GM12878 (cell line): ENCODE measurements at places on chromosomes 12 and 14.

- H3K4me1 ChIP-seq: peaks cover 36% of the 10 kb centered on the region
- DNase-seq: no peak
- H3K27me3 ChIP-seq: peaks cover 9% of the 10 kb centered on the region; the same call in 1 of the 2 replicates
- no peaks in the 10 kb centered on the region for H3K36me3 ChIP-seq
Measured at GRCh38 chr12:5047729-5048128, 4.0 kb downstream of the KCNA5 start.

GRCh38 chr12:51225771-51226170 is 7.9 kb upstream of the POU6F1 start:
- H3K36me3 ChIP-seq: no peaks in the 10 kb centered on the region
- no peak overlapping the region for H3K4me3 ChIP-seq
- DNase-seq: no peak
- no peaks in the 10 kb centered on the region for H3K27me3 ChIP-seq
- H3K27ac ChIP-seq: no peak overlapping the region

- no peak for DNase-seq
- H3K4me1 ChIP-seq: no peaks in the 10 kb centered on the region
- no peaks in the 10 kb centered on the region for H3K27me3 ChIP-seq
- no peak overlapping the region for H3K4me3 ChIP-seq
- H3K27ac ChIP-seq: no peak overlapping the region
Measured at GRCh38 chr14:80560800-80561657, 349.7 kb upstream of the DIO2 start.

GRCh38 chr12:57586128-57586527 is 4.9 kb upstream of the PIP4K2C start:
- H3K27ac ChIP-seq: no peak overlapping the region
- DNase-seq: no peak
- H3K36me3 ChIP-seq: no peaks in the 10 kb centered on the region
- no peaks in the 10 kb centered on the region for H3K4me1 ChIP-seq

DNA sequence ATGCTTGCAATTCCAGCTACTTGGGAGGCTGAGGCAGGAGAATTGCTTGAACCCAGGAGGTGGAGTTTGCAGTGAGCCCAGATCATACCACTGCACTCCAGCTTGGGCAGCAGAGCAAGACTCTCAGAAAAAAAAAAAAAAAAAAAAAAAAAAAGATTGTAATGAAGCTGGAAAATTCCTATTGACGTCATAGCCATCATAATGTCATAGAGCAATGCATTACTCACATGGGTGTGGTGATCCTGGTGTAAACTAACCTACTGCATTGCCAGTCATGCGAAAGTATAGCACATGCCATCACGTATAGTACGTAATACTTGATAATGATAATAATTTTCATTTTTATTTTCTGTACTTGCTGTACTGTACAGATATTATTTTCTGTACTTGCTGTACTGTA is 42.7 kb upstream of the NID2 start:
- no peak overlapping the region for H3K4me3 ChIP-seq
- H3K36me3 ChIP-seq: no peaks in the 10 kb centered on the region
- DNase-seq: no peak
- no peaks in the 10 kb centered on the region for H3K4me1 ChIP-seq
- no peak overlapping the region for H3K27ac ChIP-seq

- H3K27ac ChIP-seq: no peak overlapping the region
- H3K27me3 ChIP-seq: peaks cover 2% of the 10 kb centered on the region; the same call in 1 of the 2 replicates
- no peak overlapping the region for H3K4me3 ChIP-seq
- no peaks in the 10 kb centered on the region; the same call in 1 of the 2 replicates for H3K4me1 ChIP-seq
- peak; percentile 16 for DNase-seq
Measured at GRCh38 chr12:6195665-6196535, 4.3 kb upstream of the CD9 start.

GRCh38 chr14:85475113-85475512 is 54.8 kb upstream of the FLRT2 start:
- no peaks in the 10 kb centered on the region for H3K36me3 ChIP-seq
- no peak for DNase-seq
- H3K27me3 ChIP-seq: no peaks in the 10 kb centered on the region
- no peak overlapping the region for H3K27ac ChIP-seq

GRCh38 chr14:61074852-61075251 is 93.8 kb downstream of the SLC38A6 start:
- H3K4me3 ChIP-seq: no peak overlapping the region
- no peak for DNase-seq
- no peaks in the 10 kb centered on the region for H3K36me3 ChIP-seq
- H3K4me1 ChIP-seq: no peaks in the 10 kb centered on the region

- no peak overlapping the region for H3K27ac ChIP-seq
- no peak for DNase-seq
- H3K4me1 ChIP-seq: no peaks in the 10 kb centered on the region
- no peaks in the 10 kb centered on the region for H3K36me3 ChIP-seq
- H3K4me3 ChIP-seq: no peak overlapping the region
- H3K27me3 ChIP-seq: no peaks in the 10 kb centered on the region
Measured at GRCh38 chr12:90729736-90730135, 225.2 kb downstream of the CCER1 start.

- no peaks in the 10 kb centered on the region; the same call in 1 of the 2 replicates for H3K36me3 ChIP-seq
- peaks cover 8% of the 10 kb centered on the region for H3K4me1 ChIP-seq
- H3K4me3 ChIP-seq: no peak overlapping the region
- DNase-seq: no peak
- no peaks in the 10 kb centered on the region for H3K27me3 ChIP-seq
Measured at GRCh38 chr12:7114851-7115250, 5.8 kb upstream of the C1RL start.

- H3K4me1 ChIP-seq: no peaks in the 10 kb centered on the region
- H3K27me3 ChIP-seq: no peaks in the 10 kb centered on the region
- DNase-seq: no peak
- no peak overlapping the region for H3K27ac ChIP-seq
Measured at GRCh38 chr12:25502596-25502995, 50.5 kb downstream of the LMNTD1 start.

- no peaks in the 10 kb centered on the region for H3K4me1 ChIP-seq
- H3K27ac ChIP-seq: no peak overlapping the region
- no peak overlapping the region for H3K4me3 ChIP-seq
Measured at GRCh38 chr12:109307051-109307450, 2.0 kb downstream of the FOXN4 start.

DNA sequence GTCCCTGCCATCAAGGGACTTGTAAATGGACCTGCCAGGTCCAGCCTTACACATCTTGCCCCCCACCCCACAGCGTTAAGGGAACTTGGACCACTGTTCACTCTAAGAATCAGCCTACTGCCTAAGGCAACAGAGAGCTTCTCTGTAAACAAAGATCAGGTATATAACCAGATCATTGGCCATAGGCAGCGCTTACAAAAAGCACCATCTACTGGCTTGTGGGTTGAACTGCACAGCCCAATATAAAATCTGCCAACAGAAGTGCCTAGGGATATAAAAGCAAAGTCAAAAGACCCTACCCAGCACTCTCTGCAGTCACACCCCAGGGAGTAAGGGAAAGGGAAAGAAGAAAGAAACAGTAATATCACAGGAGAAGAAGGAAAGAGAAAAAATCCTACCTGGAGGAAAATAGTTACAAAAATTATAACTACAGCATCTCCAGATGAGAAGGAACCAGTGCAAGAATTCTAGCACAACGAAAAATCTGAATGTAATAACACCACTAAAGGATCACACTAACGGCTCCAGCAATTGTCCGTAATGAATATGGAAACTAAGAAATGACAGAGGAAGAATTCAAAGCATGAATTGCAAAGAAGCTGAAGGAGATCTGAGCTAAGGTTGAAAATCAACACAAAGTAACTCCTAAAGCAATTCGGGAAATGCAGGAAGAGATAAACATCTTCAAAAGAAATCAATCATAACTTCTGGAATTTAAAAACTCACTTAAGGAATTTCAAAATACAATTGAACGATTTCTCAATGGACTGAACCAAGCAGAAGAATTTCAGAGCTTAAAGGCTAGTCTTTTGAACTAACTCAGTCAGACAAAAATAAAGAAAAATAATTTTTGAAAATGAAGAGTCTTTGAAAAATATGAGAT is 95.2 kb upstream of the PCED1B start:
- no peaks in the 10 kb centered on the region for H3K4me1 ChIP-seq
- H3K4me3 ChIP-seq: no peak overlapping the region
- no peak overlapping the region for H3K27ac ChIP-seq
- H3K36me3 ChIP-seq: no peaks in the 10 kb centered on the region
- no peaks in the 10 kb centered on the region for H3K27me3 ChIP-seq

GRCh38 chr14:73245480-73246325 is 8.4 kb downstream of the PAPLN start:
- H3K4me1 ChIP-seq: peaks cover 58% of the 10 kb centered on the region
- no peaks in the 10 kb centered on the region for H3K36me3 ChIP-seq
- H3K4me3 ChIP-seq: peak overlapping the region; percentile 66
- DNase-seq: no peak

- H3K36me3 ChIP-seq: peaks cover 20% of the 10 kb centered on the region
- H3K27ac ChIP-seq: peak overlapping the region; percentile 40
- no peaks in the 10 kb centered on the region for H3K27me3 ChIP-seq
- H3K4me1 ChIP-seq: peaks cover 27% of the 10 kb centered on the region
Measured at GRCh38 chr12:108548954-108549521, 11.9 kb downstream of the SART3 start.

- no peak overlapping the region for H3K27ac ChIP-seq
- no peak overlapping the region for H3K4me3 ChIP-seq
- H3K27me3 ChIP-seq: peaks cover 13% of the 10 kb centered on the region
- H3K4me1 ChIP-seq: no peaks in the 10 kb centered on the region
- DNase-seq: no peak
Measured at GRCh38 chr12:54590978-54591591, 2.6 kb upstream of the PPP1R1A start.

DNA sequence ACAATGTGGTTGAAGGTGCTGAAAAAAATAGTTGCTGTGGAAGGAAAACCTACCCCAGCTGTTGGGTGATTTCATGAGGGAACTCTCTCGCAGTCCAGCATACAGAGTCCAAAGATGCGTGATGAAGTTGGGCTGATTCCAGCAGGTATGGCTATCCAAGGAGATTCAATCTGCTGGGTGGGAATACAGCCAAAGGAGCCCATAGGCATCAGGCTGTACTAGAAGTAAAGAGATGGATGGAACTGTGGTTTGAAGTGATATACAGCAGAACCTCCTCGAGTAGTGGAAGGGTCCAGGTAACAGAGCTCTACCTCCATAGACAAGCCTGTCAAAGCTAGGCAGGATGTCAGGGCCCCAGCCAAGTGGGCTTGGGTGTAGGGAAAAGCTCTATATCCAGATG is 11.5 kb upstream of the TMTC2 start:
- H3K4me1 ChIP-seq: no peaks in the 10 kb centered on the region
- DNase-seq: no peak
- H3K4me3 ChIP-seq: no peak overlapping the region
- H3K27ac ChIP-seq: no peak overlapping the region
- no peaks in the 10 kb centered on the region for H3K27me3 ChIP-seq

- DNase-seq: no peak
- no peaks in the 10 kb centered on the region for H3K36me3 ChIP-seq
- no peaks in the 10 kb centered on the region for H3K27me3 ChIP-seq
- no peak overlapping the region for H3K27ac ChIP-seq
Measured at GRCh38 chr14:30193101-30193500, 265.5 kb upstream of the PRKD1 start.

DNA sequence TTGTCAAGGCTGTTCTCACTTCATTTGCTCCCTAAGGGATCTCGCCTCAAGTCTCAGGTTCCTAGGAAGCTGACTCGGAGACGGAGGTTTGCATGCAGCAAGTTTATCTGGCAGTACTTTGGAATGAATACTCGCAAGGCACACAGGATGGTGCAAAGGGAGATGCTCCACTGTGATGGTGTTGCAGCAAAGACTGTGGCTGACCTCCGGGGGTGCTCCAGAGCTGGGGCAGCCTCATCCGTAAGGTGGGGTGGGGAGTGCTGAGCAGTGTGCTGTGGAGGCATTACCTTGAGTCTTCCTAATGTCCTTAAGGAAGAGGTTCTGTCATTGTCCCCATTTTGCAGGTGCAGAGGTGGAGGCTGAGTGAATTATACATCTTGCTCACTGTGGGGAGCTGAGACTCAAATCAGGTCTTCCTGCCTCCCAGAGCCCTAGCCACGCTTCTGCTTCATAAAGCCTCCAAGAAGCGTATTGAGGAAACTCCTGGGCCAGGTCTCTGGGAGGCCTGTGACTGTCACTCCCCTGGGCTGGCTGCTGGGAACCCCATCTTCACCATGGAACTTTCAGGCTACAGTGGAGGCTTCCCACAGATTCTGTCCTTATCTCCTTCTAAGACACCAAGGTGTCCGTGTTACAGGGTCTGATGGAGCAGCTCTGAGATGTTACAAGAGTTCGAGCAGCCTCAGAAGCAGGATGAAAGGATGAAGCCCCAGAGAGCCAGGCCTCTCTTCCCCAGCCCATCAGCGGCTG is 39.5 kb downstream of the GALNT16 start:
- H3K36me3 ChIP-seq: no peaks in the 10 kb centered on the region
- DNase-seq: no peak
- no peak overlapping the region for H3K27ac ChIP-seq
- H3K27me3 ChIP-seq: peaks cover 4% of the 10 kb centered on the region

DNA sequence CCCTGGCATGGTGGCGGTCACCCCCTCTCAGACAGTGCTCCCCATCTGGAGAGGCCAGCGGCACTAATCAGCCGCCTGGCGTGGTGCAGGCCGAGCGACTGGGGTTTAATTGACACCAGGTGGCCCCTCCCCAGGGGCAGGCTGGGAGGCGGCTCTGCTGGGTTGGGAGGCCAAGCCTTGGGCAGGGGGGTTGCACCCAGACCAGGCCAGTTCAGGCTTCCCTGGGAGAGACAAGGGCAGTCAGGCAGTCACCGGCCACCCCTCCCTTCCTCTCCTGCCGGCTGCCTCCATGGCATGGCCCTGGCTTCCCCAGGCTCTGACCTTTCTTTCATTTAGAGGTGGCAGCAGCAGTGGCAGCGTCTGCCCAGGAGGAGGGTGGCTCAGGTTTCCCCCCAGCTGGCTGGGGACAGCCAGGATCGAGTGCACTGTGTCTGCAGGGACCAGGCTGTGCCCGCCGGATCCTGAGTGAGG is 78.1 kb upstream of the NOS1 start:
- H3K36me3 ChIP-seq: no peaks in the 10 kb centered on the region
- DNase-seq: no peak
- no peak overlapping the region for H3K27ac ChIP-seq
- no peaks in the 10 kb centered on the region for H3K27me3 ChIP-seq
- no peaks in the 10 kb centered on the region for H3K4me1 ChIP-seq
- no peak overlapping the region for H3K4me3 ChIP-seq

DNA sequence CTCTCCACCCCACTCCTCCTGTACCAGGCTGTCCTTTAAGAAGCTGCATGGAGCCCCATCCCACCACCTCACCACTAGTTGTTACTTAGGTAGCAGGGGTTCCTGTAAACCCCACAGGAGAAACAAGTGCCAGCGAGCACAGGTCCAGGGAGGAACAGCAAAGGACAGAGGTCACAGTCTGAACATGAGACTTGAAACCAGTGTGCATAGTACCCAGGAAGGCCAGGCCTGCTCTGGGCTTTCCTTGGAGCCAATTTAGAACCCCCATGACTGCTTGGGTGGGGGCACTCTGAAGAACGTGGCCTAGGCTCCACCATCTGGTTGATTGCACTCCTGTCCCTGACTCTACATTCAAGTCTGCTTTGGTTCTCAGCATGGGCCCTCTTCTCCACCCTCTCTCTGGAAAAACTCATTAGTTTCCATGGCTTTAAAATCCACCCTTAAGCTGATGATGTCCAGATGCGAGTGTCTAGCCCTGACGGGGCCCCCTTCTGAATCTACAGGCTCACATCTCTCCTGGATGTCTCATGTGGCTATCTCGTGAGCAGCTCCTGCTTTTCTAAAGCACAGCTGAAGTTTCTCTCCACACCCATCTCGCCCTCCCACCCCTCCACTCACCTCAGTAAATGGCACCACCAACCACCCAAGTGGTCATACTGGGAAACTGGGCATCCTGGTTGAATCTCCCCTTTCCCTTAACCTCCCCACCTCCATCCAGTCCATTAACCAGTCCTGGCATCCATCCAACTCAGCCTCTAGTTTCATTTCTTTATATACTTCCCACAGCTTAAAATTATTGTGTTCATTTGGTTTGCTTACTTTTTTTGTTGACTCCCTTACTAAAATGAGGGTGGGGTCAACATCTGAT is 8.4 kb downstream of the KRT3 start:
- H3K36me3 ChIP-seq: no peaks in the 10 kb centered on the region
- no peak overlapping the region for H3K4me3 ChIP-seq
- H3K27ac ChIP-seq: no peak overlapping the region
- H3K4me1 ChIP-seq: no peaks in the 10 kb centered on the region
